ENCODE measurements at places on chromosomes 11 and 22.

- no peak for DNase-seq
Observed at GRCh38 chr11:98771791-98772190, 249.0 kb upstream of the CNTN5 start.

- no peak for DNase-seq
Observed at GRCh38 chr22:35559354-35560005, 18.8 kb downstream of the RASD2 start.

DNA sequence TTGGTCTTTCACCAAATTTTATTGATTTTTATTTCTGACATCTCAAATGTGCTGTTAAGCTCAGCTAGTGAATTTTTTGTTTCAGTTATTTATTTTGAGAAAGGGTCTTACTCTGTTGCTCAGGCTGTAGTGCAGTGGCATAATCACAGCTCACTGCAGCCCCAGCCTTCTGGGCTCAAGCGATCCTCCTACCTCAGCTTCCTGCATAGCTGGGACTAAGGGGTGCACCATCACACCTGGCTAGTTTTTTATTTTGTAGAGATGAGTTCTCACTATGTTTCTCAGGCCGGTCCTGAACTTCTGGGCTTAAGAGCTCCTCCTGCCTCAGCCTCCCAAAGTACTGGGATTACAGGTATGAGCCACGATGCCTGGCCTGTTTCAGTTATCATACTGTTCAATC, 282.0 kb downstream of the SBF2 start:
- DNase-seq, result no peak

GRCh38 chr11:64490562-64491216, 100.3 kb upstream of the SLC22A12 start:
- DNase-seq, result no peak

GRCh38 chr11:1071571-1072115, 3.0 kb upstream of the MUC2 start:
- no peak for DNase-seq

DNA sequence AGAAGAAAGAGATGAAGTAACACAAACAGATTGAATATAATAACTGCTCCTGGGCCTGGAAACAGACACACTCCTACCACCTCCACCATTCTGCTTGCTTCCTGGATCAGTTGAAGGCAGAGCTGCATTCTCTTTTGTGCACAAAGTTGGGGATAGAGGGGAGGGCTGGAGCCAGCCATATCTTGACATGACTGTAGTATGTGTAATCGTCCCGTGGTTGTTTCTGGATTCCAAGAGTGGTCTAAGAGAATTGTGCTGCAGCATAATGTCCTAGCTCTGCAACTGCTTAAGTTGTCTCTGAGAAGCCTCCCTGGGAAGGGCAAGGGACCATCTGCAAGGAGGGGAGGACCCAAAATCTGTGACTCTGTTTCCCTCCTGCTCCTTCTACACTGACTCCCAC, 3.2 kb downstream of the CRY2 start:
- no peak for DNase-seq

DNA sequence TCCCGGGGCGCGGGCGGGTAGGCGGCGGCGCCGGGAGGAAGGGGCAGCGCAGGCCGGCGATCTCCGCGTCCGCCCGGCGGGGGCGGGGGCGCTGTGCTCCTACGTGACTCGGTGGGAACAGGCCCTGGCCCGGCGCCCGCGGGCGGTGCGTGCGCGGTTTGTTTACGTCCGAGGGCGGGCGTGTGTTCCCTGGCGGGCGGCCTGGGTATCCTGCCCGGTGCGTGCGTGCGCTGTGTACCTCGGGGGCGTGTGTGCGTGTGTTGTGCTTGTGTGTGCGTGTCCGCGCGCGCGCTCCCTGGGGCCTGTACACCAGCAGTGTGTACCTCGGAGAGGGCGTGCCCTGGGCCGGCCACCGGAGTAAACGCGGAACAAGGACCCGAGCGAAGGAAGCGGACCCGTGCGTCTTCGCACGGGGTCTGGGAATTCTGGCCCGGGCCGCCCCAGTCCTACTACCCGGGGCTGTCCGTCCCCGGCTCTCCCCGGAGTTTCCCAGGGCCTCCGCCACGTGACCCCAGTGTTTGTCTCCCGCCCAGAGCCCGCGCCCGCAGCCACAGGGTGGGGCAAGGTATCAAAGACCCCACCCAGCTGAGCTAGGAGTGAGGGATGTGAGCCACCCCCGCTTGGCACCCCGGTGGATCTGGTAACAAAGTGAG, 769 bp downstream of the MAFF start:
- peak; percentile 65 for DNase-seq

DNA sequence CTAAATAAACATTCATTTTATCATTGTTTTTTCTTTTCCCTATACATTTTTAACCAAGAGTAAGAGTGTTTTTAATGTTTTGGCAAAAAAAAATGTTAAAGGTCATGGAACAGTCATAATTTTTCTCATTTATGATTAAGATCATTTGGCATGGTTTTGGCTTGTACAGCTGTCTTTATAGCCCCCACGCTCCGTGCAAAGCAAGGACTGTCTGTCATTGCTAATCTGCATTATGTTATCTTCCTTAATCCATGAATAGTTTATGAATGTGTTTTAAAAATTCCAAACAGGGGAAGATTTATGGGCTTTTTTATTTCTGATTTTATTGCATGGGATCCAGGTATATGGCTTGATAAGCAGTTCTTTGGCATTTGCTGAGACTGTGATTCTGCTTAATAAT, 28.1 kb downstream of the PGM2L1 start:
- DNase-seq, result no peak

DNA sequence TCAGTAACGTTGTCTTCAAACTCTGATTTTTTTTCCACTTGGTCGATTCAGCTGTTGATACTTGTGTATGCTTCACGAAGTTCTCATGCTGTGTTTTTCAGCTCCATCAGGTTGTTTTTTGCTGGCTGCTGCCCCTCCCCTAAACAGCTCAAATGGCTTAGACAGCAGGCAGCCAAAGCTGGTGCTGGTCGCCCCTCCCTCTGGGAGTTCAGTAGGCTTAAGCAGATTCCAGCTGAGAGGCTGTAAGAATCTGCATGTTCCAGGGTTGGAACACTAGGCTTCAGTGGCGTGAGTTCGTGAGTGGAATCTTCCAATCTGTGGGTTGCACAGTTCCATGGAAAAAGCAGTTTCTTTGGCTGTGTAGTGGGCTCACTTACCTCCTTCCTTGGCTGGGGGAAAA, 10.3 kb upstream of the FIBIN start:
- DNase-seq, result no peak

- DNase-seq, result no peak
Observed at GRCh38 chr22:36154423-36154945, 6.1 kb downstream of the APOL3 start.

GRCh38 chr11:94934846-94935245, 38.5 kb downstream of the CWC15 start:
- peak; percentile 2 for DNase-seq

GRCh38 chr11:27183672-27184457, 143.2 kb downstream of the BBOX1 start:
- DNase-seq, result peak; percentile 46

- no peak for DNase-seq
Observed at GRCh38 chr11:127994736-127995135, 592.6 kb downstream of the ETS1 start.

- no peak for DNase-seq
Observed at GRCh38 chr11:70506658-70506970, 108.3 kb downstream of the CTTN start.

DNA sequence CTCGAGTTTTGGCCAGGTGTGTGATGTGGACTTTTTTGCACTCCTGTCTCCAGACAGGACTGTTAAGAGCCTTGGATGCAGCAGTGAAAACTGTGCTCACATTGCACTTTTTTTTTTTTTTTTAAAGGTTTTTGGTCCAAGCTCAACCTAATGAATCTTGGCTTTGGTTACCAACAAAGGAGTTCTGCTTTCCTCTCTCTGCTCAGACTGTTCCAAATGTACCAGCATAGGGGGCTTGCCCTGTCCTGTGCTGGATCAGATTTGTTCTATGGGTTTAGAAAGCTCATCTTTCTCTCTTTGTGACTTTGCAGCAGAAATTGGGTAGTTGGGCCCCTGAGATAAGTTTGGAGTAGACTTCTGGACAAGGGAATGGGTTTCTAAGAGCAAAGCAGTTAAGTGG, 45.3 kb downstream of the POLD3 start:
- no peak for DNase-seq

GRCh38 chr11:123168241-123168640, 26.8 kb downstream of the CLMP start:
- DNase-seq, result no peak

GRCh38 chr22:27480487-27480886, 321.1 kb downstream of the MN1 start:
- no peak for DNase-seq

DNA sequence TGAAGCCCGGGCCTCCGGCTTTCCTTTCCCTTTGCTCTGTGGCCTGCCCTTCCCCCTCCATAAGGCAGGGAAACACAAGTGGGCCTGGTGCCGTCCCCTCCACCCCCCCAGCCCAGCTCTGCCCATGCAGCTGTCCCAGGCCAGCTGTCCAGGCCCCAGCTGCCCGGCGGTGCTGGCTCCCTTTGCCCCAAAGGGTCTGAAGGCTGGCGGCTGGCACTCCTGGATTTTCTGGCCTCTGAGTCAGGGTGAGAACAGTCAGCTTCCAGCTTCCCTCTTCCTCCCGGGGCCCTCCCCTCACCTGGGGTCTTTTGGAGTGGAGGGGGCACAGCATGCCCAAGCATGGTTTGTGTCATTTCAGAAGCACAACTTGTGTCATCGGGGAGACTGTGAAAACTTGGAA, 27.8 kb downstream of the CD82 start:
- no peak for DNase-seq

- no peak for DNase-seq
Observed at GRCh38 chr11:65315866-65316226, 1.2 kb downstream of the CDC42EP2 start.

DNA sequence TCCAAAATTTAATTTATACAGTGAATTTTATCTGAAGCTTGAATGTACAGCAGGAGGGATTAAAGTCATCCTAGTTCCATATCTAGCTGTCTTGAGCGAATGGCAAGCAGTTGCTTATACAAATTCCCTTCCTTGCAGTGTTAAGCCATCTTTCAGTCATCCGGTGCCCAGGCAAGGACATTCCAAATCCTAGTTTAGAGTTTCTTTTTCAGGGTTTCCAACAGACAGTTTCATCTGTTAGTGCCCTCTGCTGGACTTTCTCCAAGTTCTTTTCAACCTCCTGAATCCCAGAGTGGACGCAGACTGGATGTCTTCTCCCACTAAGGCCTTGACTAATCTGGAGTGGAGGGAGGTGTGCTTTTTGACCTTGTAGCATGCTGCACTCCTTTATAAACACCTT, 45.4 kb downstream of the GRAMD1B start:
- no peak for DNase-seq

- no peak for DNase-seq
Observed at GRCh38 chr11:12076840-12077534, 33.4 kb upstream of the MICAL2 start.

GRCh38 chr22:35733791-35734516, 16.3 kb downstream of the APOL5 start:
- no peak for DNase-seq

GRCh38 chr11:133491680-133492383, 40.5 kb downstream of the OPCML start:
- no peak for DNase-seq

- DNase-seq, result no peak
Observed at GRCh38 chr22:20422271-20423007, 15.2 kb downstream of the SCARF2 start.

DNA sequence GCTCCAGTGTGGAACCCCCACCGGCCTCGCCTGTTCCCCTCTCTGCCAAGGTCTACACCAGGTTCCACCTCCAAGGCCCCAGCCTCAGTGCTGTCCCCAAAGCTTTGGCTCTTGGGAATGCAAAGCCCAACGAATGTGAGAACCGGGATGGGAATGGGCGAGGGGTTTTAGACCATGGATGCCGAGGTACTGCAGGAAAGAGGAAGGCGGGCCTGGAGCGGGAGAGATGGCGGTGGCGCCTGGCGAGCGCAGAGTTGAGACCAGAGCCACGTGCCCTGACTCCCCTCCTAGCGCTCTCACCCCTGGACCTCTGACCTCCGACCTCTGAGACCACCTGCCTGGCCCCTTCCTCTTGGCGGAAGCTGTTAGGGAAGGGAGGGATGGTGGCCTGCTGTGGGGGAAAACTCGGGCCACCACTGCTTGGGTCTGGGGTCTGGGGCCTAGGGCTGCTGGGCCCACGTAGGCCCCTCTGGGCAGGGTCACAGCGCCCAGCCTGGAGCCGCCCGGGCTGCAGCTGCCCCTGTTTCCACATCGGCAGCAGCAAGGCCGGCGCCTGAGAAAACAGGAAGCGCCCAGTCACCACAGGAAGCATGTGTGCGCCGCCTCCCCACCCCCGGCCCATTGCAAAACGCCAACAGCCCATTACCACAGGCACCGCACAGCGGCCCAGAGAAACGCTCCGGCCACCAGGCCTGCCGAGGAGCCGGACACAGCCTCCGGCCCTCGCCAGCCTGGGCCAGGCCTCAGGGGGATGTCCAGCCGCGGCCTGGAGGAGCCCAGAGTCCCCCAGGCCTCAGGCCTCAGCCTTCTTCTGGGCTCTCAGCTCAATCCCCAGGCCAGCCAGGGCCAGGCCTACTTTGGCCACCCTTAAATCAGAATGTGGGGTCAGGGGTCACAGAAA, 13.8 kb upstream of the SLC39A13 start:
- peak; percentile 77 for DNase-seq

- no peak for DNase-seq
Observed at GRCh38 chr22:24146194-24146616, 35.1 kb upstream of the SUSD2 start.

- no peak for DNase-seq
Observed at GRCh38 chr11:63829823-63830489, 9.0 kb upstream of the MARK2 start.

DNA sequence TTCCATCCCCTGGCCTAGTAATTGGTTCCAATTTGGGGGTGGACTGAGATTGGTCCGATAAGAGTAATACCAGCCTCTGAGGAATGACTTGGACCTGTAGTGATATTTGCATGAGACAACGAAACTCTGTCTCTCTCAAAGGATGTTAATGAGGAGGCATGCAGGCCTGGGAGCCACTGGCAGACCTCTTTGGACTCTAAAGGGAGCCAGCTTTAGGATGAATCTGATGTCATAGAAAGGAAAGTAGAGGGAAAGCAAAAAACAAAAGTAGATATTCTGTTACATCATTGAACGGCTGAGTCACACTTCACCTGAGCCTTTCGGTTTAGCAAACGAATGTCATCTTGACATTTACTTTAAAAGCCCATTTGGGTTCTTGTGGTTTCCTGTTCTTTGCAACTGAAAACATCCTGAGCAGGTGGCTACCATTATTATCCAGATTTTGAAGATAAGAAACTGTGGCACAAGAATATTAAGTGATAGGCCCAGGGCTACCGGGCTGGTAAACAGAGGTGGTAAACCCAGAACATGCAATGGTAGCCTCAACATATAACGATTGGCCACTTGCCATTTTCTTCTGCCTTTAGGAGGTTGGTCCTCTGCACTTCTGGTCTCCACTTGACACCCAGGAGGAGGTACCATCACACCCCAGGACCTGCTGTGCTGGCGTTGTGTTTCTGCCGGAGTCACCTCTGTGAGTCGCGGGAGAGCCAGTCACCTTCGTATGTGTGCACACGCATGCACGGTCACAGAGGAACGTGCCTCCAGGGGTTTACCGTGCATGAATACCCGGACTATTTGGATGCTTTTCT, 42.7 kb downstream of the RTL6 start:
- peak; percentile 65 for DNase-seq

- no peak for DNase-seq
Observed at GRCh38 chr22:43260331-43261231, 73.6 kb upstream of the TTLL12 start.
